Left ventricle myocardium inferior (tissue), 1 donor: ENCODE measurements at places on chromosomes 2 and 18. TPM values are rescaled to one million over a fixed set of nuclear protein-coding genes. Genes with fewer than 3 reads are reported as not detected.

The SKOR2 gene
- not detected for total RNA-seq

The NUP35 gene
- 7.9 TPM for total RNA-seq

The MLPH gene
- 73.5 TPM for total RNA-seq

The SCN2A gene
- total RNA-seq = 0.08 TPM

The LRRTM1 gene
- total RNA-seq = 0.11 TPM

The ATOH8 gene
- total RNA-seq = 23.3 TPM

DNA sequence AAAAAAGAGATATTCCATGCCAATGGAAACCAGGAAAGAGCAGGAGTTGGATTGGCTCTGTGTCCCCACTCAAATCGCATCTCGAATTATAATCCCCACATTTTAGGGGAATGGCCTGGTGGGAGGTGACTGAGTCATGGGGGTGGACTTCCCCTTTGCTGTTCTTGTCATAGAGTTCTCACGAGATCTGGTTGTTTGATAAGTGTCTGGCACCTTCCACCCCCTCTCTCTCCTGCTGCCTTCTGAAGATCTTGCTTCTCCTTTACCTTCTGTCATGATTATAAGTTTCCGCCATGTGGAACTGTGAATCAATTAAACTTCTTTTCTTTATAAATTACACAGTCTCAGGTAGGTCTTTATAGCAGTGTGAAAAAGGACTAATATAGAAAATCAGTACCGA lies 355.6 kb downstream of the NBAS start:
- H3K4me1 ChIP-seq = no peaks in the 10 kb centered on the region
- H3K27ac ChIP-seq = no peak overlapping the region
- no peak overlapping the region for H3K4me3 ChIP-seq
- H3K27me3 ChIP-seq = no peaks in the 10 kb centered on the region
- no peak for DNase-seq
- H3K36me3 ChIP-seq = peaks cover 22% of the 10 kb centered on the region

- H3K4me3 ChIP-seq = no peak overlapping the region
- no peak for DNase-seq
- H3K27me3 ChIP-seq = peaks cover 49% of the 10 kb centered on the region
- H3K27ac ChIP-seq = no peak overlapping the region
Measured at GRCh38 chr2:113080134-113080533, 12.4 kb downstream of the IL1F10 start.

- H3K4me1 ChIP-seq = no peaks in the 10 kb centered on the region
- no peak overlapping the region for H3K27ac ChIP-seq
- H3K4me3 ChIP-seq = no peak overlapping the region
- no peaks in the 10 kb centered on the region for H3K27me3 ChIP-seq
Measured at GRCh38 chr2:42622943-42623676, 54.7 kb downstream of the MTA3 start.

DNA sequence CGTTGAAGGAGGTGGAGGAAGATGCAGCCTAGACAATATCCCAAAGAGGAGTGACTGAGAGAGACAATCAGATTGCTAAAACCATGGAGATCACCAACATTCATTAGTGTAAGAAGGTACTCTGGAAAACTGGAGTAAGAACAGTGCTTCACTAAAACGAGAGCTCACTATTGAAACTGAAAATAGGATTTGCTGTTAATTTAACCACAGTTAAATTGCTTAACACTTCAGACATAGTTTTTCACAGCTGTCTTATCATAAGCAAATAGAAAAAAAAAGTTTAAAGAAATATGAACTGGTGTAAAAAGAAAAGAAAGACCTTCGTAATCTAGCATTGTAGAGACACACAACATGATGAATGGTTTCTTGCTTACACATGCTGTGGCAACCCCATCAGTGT lies 1049.8 kb upstream of the CHAC2 start:
- no peak overlapping the region for H3K4me3 ChIP-seq
- no peaks in the 10 kb centered on the region for H3K4me1 ChIP-seq
- DNase-seq = no peak
- no peaks in the 10 kb centered on the region for H3K36me3 ChIP-seq
